ENCODE measurements at places on chromosomes 3 and 15.

GRCh38 chr3:14425581-14426304 is 23.3 kb downstream of the SLC6A6 start:
- DNase-seq = no peak

GRCh38 chr3:36149447-36149865 is 230.8 kb upstream of the STAC start:
- DNase-seq = no peak

DNA sequence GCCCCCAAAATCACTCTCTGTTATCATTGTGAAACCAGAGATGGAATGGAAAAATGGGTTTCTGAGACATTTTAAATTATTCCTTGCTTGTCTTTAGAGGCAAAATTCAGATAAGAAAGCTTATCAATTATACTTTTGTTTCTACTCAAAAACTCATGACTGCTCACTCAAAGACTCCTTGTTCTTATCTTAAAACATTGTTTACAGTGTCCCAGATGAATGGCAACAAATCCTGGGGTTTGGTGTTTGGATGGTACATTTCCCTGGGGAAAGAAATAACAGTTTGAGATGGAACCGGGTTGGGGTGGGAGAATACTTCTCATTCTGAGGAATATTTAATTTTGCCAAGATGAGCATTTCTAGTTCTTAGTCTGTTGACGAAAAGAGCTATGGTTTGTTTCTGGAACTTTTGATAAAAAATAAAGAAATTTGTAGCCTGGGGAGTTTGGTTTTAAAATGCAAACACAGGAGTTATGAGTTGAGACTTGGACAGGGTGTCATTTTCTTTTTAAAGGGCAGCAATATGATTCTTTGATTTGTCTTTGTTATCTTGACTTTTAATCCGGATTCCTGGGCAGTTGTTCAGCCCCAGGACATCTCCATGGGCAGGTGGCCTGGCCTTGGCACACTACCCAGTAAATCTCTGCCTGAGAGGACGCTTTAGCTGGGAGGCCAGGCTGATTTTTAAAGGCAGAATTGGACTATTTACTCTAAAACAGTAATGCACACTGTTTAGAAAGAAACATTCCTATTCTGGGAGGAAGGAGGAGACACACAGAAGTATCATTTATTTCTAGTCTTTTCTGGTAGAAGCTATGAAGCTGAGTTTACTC is 32.4 kb downstream of the BTD start:
- peak; percentile 27 for DNase-seq

DNA sequence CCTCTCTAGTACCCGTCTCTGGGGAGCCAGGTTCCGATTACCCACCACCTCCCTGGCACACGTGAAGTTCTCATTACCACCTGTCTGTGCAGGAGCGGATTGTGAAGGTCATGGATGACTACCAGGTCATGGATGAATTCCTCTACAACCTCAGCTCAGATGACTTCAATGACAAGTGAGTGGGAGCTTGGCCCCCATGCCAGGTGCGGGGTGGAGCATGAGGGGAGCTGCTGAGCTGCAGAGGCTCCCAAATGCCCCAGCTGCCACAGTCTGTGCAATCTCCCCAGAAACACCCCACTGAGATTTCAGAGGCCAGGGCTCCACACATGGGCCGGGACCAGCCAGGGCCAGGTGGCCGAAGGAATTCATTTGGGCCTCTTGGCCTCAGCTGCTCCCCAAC is 34.3 kb downstream of the DNAH1 start:
- no peak for DNase-seq

DNA sequence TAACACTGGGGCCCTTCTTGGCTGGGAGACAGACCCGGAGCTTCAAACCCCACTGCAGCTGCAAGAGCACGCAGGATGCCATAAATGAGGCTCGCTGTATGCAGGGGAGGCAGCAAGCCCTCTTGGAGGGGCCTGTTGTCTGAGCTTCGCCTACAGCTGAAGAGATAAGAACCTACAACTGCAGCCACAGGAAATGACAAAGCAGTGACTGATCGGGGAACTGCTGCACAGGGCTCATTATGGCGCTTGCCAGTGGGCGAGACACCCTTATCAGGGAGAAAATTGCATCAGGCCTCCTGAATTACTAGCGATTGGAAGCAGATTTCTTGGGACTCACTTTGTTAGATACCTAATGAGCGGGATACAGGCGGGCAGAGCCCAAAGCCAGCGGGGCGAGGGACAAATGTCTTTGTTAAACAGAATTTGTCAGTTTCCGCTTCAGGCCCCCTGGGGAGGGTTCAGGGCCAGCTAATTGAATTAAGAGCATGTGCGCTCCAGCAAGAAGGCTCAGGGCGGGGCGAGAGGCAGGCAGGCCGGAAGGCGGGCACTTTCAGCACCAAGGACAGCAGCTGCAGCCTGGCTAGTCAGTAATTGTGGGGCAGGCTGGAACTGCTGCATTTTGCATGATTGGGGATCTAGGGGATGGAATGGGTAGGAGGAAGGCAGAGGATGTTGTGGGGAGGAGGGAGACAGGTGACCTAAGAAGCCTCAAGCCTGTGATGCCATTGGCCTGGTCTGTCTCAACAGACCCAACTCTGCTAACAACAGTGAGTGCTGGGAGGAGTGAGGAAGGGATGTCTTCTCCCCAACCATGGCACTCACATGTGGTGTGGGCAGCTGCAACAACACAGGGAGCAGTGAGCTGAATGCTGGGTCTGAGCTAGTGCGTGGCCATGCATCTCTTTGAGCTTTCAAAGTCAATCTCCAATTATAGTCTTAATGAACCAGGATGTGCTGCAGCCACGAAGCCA is 55.3 kb downstream of the CCDC33 start:
- peak; percentile 84 for DNase-seq

DNA sequence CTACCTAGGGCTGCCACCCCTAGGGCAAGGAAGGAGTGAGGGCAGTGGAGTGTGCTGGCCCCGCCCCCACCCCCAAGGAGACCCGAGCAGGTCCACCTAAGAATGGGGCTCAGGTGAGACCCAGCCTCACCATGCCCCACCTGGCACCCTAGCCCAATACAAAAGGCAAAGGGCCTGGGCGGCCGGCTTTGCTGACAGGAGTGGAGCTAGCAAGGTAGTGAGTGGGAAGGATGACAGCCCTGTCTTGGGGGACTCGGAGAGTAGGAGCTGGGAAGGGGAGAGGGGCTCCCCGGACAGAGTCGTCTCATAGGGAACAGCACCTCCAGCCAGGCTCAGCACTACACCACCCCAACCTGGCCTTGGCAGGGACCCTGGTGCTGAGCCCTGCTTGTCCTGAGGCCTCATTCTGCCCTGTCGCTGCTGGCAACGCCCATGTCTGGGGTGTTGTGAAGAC is 12.1 kb downstream of the C15orf39 start:
- no peak for DNase-seq

- peak; percentile 85 for DNase-seq
Measured at GRCh38 chr3:11530153-11530721, 113.5 kb downstream of the VGLL4 start.

DNA sequence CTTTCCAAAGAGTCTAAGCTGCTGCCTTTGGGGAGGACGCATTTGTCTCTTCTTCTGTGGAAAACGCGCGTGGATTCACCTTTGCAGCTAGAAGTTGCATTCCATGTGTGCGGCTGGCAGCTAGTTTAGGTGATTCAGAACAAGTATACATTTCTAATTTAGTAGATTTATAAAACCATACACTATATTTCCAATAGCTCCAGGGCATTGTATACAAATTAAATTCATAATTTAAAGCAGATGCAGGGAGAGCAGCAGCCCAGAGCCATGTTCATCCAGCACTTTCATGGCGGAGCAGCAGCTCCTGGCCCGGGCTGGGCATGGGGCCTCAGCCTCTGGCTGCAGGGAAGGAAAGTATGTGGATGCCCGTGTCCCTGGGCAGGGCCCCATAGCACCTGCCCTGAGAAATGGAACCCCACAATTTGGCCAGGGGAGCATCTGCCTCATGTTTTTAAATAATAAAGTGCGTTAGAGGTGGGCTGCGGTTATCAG is 42.8 kb upstream of the SEC22A start:
- DNase-seq = no peak

DNA sequence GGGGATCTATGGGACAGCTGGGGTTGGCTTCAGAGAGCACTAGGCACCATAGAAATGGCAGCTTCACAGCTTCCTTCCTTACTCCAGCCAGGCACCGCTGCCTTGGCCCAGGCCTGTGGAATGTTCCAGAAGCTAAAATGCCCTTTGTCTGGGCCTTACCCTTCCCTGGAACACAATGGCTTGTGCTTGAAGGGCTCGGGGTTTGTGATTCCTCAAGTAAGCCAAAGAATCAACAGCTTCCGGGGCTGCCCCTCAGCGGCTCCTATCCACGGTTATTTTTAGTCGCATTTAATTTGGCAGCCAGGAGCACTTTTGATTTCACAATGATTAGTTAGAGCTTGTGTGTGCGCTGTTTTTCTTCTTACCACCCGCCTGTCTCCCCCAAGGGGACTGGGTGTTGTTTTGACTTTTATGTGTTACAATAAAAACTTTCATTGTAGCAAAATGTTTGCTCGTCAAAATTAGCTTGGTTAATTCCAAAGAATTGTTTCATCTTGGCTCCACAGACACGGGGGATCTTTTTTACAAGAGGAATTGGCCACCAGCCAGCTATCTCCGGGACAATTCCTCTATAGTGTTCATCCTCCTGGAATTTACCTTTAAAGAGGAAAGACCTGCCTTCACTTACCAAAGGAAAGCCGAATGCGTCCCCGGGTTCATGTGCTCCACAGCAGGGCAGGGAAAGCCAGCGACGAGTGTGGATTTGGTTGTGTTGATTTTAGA is 73.8 kb downstream of the TLE3 start:
- peak; percentile 89 for DNase-seq

- DNase-seq = no peak
Measured at GRCh38 chr3:52395503-52395865, 49.4 kb downstream of the SEMA3G start.

GRCh38 chr15:89087830-89088604 is at the start of gene ABHD2:
TSS of gene ABHD2 (plus strand) at chr15:89088456. CDS start at chr15:89116328, 27,872 bp downstream.
- peak; percentile 100 for DNase-seq

GRCh38 chr15:62606376-62607113 is 436.0 kb upstream of the TPM1 start:
- peak; percentile 97 for DNase-seq

DNA sequence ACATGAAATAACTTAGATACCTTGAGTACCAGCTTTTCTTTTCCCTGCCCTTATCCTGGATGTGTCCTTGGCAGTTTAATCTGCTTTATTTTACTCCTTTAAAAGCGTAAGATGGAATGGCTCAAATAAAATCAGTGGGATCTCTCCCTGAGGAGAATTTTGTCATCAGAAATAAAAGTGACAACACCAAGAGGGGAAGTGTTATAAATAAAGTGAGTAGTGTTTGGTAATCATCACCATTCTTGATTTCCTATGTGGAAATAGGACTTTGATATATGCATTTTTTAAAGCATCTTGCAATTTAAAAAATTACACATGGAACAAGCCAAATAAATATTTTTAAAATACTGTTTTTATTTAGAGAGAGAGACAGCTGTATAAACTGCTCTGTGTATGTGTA is 76.5 kb downstream of the MBNL1 start:
- no peak for DNase-seq
